ENCODE measurements at places on chromosomes 16 and 17.

DNA sequence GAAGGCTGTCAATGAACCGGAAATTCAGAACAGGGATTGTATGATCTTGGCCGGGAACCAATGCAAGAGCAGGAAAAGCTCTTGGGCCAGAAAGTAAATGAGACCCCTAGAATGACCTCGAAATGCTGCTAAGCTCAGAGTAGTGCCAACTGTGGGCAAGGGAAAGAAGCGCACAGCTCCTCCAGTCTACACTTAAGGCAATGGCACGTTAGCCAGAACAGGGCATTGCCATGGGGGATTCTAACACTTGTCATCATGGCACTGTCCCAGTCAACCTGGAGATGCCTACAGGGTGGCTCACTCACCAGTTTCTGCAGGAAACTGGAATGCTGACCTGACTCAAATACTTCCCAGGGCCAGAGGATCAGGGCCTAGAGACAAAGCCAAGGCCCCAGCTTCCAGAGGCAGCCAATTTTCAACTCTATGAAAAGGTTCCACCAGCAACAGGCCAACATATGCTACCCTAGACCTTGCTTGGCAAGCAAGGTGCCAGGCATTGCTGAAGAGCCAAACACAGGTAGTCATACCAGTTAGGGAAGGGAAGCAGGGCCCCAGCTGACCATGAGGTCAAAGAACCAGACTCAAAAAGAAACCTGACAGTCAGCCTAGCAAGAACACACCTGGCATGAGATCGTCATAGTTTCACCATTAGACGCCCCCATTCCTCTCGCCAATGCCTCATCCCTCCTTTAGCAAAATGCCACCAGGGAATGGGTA lies 34.9 kb downstream of the ARHGAP17 start:
- peak; percentile 49 for DNase-seq

GRCh38 chr17:82298538-82299421 lies 18.6 kb downstream of the CD7 start:
- DNase-seq, result peak; percentile 52

DNA sequence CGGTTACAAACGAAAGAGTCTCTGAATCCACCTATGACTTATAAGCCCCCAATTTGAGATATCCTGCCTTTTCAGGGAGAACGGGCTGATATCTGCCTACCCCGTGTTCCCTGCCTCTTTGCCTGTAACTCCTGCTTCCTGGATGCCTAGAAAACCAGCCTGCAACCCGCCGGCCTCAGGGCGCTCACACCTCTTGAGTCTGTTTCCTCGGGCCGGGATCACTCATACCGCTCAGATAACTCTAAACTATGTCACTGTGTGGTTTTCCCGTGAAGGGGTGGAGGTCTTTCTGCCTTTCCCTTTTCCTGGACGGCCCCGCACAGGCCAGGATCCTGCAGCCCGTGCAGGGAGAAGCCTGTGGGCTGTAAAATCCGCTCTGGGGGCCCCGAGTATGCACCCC lies 10.4 kb downstream of the RPUSD1 start:
- DNase-seq, result no peak

DNA sequence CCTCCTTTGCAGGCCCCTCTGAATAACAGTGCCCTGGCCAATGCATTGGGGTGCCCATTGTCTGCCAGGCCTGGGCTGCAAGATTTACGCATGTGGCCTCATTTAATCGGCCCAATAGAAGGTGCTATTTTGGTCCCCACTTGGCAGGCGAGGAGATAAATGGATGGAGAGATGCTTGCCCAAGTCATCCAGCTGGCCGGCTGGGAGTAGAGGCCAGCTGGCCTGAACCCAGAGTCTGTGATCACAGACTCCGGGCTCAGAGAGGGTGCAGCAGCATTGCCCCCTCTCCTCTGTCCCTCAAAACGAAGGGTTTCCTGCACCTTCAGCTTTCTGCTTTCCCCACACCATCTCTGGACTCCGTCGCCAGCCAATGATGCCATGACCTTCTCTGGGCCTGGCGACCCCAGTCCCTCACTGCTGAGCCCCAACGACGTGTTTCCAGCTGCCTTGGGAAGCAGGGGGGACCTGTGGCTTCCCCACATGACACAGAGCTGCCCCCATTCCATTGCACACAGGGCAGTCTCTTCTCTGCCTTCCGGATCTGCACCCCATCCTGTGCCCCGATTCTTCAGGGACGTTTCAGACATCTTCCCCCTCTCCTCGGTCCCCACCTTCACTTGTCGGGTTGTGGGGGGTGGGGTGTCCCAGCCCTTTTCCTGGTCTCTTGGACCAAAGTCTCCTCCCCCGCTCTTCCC lies 3.5 kb upstream of the ADGRG1 start:
- no peak for DNase-seq

DNA sequence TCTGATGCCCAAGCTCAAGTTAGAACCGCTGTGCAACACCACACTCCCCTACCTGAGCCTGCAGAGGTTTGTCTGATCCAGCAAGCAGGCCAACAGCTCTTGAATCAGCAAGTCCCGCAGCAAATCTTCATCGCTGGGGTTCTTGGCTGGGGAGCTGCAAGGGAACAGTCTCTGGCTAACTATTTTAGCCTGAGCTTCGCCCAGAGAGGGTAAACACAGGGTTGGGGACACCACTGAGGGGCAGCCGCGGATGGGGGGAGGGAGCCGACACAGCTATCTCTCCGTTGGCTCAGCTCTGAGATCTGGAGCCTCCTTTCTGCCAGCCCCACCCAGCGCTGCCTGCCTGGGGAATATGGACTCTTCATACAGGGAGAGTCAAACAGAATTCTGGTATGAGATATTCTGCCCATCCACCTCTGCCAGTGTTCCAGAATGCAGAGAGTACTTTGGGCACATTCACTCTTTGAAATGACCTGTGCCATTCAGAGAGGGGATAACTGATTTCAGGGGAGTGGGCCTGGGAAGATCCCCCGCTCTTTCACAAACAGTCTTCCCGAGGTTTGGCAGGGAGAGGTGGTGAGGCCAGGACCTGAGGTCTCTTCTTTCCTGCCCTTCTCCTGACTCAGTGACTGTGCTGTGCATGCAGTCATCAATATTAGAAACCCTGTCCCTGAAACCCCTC lies 7.4 kb downstream of the GIP start:
- no peak for DNase-seq

DNA sequence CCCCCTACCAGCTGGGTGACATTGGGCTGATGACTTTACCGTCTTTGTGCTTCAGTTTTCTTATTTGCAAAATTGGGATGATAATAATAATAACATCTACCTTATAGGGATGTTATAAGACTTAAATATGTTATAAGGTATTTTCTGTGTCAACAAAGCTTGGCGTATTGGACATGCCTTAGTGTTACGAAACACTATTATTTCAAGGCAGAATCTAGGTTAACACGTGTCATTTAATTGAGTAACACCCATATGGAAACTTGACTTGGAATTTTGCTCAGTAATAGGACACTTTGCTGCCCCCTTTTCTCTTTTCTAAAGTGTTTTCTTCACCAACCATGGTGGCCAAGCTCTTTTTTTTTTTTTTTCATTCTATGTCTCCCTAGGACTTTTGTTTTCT lies 294.2 kb upstream of the SALL1 start:
- no peak for DNase-seq

GRCh38 chr16:75263291-75263962 lies 12.0 kb upstream of the BCAR1 start:
- no peak for DNase-seq

DNA sequence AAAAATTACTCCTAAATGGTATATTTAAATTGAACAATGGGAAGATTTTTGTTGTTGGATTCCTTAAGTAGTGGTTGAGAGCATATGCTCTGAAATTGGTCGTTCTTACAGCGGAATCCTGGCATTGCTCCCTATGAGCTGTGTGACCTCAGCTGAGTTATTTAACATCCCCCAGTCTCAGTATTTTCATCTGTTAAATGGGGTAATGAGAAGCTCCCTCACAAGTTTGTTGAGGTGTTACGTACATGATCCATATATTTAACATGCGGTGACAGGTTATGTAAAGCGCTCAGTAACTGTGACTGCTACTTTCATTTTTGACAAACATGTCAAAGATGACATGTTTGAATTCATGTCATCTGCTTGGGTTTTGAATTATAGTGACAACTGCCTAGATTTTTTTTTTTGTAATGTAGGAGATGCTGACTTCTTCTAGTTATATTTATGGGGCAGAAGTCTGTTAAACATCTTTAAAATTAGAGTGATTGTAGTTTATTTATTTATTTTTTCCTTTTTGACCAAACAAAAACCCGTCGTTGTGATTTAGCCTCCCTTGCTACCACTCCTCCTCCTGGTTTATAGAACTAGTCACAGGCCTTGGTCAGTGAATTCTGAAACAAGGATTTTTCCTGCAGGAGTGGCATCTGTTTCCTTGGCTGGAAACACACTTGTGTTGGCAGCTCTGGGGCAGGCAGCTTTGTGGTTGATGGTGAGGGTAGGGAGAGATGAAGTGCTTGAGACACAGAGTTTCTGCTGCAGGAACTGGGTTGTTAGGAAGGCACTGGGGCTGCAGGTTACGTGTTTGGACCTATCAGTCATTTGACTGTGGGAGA lies 268.8 kb downstream of the SNX29 start:
- DNase-seq, result no peak

- no peak for DNase-seq
Measured at GRCh38 chr16:28311413-28311812, 19.1 kb downstream of the SBK1 start.

DNA sequence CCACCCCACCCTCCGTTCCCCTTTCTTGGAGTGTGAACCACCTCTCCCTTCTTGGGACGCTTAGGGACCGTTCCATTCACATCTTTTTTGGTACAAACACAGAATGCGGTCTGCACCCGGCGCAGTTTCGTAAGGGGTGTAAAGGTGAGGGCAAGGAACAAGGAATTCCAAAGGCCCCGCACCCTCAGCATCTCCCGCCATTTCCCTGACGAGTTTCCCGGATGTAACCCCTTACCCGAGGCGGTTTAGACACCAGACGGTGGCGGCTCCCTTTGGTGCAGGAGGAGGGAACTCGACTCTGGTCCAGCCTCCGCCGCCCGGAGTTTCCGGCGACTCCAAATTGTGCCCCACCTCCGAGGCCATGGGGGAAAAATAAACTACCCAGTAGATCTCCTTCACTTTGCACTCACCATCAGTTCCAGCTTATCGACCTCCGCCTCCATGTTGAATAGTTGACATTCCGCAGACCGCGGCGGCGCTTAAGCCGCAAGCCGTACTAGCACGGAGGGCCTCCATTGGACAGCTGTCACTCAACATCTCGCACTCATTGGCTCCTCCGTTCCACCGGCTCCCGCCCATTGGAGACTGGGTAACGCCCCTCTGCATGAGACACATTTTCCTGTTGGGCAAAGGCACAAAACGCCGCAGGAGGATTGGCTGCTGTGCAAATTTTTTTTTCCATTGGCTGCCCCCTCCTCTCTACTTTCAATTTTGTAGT lies at the start of gene SKA2:
TSS of gene SKA2 (minus strand) at position 466 of the 718 bp plus-strand sequence. CDS start at position 443, 23 bp downstream.
- peak; percentile 98 for DNase-seq

DNA sequence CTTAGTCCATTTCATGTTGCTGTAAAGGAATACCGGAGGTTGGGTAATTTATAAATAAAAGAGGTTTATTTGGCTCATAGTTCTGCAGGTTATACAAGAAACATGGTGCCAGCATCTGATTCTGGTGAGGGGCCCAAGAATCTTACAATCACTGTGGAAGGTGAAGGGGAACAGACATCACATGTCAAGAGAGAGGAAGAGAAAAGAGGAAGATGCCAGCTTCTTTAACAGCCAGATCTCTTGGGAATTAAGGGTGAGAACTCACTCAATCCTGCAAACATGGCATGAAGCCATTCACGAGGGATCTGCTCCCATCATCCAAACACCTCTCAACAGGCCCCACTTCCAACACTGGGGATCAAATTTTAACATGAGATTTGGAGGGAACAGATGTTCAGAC lies 49.5 kb downstream of the BMERB1 start:
- no peak for DNase-seq

Data from activated CD8-positive, alpha-beta T cell treated with anti-CD3 and anti-CD28 coated beads for 36 hours (primary cell).